ENCODE measurements at places on chromosomes 1 and 21.

- no peak for DNase-seq
Observed at GRCh38 chr1:230186003-230186863, 119.2 kb downstream of the GALNT2 start.

DNA sequence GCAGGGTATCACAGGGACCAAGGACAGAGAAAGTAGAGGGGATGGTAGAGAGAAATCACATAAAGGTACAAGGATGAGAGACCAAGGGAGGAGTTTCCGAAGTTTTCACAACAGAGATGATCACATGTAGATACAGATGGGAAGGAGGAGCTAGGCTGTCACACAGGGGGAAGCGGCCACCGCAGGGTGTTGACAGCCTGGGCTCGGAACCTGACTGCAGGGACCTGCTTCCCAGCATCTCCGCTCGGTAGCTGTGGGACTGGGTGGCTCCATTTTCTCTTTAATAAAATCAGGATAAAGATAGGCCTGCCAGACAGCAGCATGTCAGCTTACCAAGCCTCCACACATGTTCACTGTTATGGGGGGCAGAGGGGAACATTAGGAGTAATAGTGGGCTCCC lies 32.3 kb downstream of the CDCA8 start:
- no peak for DNase-seq

GRCh38 chr21:24316277-24316922 lies 1290.9 kb downstream of the MRPL39 start:
- no peak for DNase-seq

GRCh38 chr1:25021591-25022215 lies 91.6 kb upstream of the RUNX3 start:
- DNase-seq: no peak

DNA sequence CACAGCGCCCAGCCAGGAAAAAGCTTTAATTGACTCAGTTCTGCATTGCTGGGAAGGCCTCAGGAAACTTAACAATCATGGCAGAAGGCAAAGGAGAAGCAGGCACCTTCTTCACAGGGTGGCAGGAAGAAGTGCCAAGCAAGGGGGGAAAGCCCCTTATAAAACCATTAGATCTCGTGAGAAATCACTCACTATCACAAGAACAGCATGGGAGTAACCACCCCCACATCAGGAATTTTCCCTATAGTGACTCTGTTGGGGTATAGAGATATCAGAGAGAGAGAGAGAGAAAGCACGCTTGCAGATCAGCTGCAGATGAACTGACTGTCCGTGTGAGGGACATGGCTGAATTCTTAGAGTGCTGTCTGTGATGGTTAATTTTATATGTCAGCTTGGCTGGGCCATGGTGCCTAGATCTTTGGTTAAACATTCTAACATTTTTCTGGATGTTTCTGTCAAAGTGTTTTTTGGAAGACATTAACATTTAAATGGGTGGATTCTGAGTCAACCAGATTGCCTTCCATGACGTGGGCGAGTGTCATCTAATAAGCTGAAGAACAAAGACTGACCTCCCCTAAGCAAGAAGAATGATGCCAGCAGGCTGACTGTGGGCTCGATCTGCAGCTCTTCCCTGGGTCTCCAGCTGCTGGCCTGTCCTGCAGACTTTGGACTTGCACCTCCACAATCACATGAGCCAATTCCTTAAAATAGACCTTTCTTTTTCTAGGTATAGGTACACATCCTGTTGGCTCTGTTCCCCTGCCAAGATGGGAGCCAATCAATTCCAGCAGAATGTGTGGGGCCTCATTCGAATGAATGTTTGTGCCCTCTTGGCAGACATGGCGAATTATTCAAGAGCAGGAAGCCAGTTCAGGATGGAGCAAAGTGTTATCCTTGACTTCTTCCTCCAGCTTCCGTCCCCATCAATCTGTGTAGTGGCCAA lies 21.4 kb upstream of the CPT2 start:
- DNase-seq: no peak

- no peak for DNase-seq
Observed at GRCh38 chr1:184392067-184392466, 5.2 kb downstream of the C1orf21 start.

- no peak for DNase-seq
Observed at GRCh38 chr21:36127977-36128376, 6.9 kb upstream of the CBR3 start.

- peak; percentile 75 for DNase-seq
Observed at GRCh38 chr1:75724472-75725022, at the start of gene ACADM. TSS of gene ACADM (plus strand) at chr1:75724709. CDS start at chr1:75724788, 79 bp downstream.

DNA sequence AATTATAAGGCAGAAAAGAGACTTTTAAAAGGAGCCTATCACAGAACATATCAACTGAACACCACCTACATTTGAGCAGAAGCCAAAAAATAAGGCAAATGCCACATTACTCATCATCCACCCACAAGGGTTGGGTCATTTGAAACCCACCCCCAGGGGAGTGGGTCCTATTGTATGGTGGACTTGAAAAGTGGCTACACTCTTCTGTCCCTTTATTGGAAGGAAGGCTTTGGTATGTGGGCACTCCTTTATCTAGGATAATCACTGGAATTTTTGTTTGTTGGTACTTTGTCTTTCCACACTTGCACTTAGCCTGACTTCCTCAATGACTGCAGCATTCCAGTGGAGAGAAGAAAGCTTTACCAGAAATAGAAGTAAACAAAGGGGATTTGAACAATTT lies 157.2 kb upstream of the COL11A1 start:
- no peak for DNase-seq

- DNase-seq: no peak
Observed at GRCh38 chr1:19153169-19153568, 56.9 kb downstream of the UBR4 start.

- DNase-seq: no peak
Observed at GRCh38 chr1:67843746-67844145, 10.5 kb upstream of the GNG12 start.

- no peak for DNase-seq
Observed at GRCh38 chr21:44092211-44092610, 15.0 kb upstream of the PWP2 start.

DNA sequence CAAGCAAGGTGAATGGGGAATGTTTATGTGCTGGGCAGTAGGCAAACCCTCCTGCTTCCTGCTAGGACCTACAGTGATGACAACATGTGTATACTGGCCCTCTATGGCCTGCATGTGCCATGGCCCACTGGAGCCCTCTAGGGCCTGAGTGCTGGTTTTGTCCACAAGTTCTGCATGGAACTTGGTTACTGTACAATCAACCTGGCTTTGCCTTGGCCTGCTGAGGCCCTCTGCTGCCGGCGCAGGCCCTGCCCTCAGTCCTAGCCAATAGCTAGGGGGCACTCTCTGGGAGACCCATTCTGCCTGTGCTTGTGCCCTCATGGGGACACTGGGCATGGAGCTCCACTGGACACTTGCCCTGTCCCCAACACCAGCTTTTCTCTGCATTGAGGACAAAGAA lies 138.6 kb upstream of the NGF start:
- no peak for DNase-seq

DNA sequence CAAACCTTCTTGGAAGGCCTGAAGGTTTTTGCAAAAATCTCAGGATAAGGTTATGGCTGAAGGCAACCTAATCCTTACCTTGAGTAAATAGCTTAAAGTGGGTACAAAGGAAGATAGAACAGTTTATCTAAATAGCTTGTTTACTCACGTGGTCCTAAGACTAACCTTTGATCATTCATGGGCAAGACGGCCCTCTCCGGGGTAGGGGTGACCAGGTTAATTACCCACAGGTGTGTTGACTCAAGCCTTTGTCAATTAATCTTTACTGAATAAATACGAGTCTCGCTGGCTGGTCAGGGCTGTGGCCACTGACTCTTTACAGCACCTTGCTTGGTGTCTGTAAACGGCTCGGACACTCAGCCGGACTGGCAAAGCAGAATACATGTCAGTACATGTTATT lies 10.8 kb downstream of the AADACL4 start:
- DNase-seq: no peak

DNA sequence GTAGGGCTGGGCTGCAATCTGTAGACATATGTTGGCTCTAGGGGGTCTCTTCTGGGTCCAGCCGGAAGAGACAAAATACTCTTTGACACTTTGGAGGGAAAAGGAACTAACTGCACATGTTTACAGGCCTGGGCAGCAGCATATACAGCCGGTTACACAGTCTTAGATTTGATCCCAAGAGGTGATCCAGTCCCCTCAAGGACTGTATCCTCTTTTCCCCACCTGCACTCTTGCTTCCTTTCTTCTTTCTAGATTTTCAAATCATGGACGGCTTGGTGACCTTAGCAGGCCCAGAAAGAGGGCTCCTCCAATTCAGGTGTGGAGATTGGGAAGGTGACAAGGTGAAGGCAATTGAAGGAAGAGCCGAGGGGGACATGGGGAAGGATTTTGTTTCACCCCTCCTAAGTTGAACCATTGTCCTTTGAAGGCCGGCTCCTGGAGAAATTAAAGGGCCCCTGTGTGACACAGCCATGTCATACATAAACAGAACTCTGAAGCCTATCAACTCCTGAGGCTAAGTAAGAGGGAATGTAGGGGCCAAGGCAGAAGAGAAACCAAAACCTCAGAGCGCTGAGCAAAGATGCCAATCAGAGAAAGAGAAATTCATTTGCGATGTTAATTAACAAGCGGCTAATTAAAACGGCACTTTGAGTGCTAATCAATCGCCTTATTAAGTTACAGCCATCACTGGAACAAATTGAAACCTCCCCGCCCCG lies 5.9 kb upstream of the BARHL2 start:
- DNase-seq: no peak

DNA sequence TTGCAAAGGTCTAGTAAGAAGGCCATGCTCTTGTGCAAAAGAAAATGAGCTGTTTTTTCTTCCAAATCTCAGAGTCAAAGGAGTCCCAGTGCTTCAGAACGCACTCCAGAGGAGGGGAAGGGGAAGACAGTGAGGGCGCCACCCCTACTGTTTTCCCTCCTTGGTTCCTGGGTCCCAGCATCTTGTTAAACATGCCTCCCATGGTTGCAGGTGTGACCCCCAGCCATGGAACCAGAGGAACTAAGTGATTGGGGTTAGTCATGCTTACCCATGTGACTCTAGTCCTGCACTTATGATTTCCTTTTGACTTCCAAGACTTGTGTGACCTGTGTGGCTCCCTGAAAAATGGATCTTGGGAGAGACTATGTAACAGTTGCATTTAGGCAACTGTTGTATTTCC lies 6.1 kb upstream of the AKR7A3 start:
- DNase-seq: no peak

GRCh38 chr1:162678439-162678838 lies 46.2 kb downstream of the DDR2 start:
- no peak for DNase-seq

DNA sequence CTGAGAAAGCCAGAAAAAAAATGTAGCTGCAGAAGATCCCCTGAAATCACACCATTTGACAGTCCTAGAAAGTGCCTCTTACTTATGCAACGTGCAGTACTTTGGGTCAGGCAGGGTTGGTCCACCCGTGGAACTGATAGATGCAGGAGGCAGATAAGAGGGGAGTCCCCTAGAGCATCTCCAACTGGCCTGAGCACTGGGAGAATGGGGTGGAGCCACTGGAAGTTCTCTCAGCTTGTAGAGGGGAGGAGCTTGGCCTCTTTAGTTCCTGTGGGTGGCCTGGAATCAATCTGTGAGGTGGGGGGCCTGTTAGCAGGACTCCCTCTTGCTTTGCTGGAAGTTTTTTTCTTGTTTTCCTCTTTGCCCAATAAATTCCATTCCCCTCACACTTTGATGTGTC lies 335.7 kb upstream of the NCAM2 start:
- DNase-seq: no peak

- DNase-seq: no peak
Observed at GRCh38 chr1:29939079-29939478, 702.8 kb downstream of the PTPRU start.

- DNase-seq: no peak
Observed at GRCh38 chr1:163823017-163823416, 501.3 kb downstream of the NUF2 start.

DNA sequence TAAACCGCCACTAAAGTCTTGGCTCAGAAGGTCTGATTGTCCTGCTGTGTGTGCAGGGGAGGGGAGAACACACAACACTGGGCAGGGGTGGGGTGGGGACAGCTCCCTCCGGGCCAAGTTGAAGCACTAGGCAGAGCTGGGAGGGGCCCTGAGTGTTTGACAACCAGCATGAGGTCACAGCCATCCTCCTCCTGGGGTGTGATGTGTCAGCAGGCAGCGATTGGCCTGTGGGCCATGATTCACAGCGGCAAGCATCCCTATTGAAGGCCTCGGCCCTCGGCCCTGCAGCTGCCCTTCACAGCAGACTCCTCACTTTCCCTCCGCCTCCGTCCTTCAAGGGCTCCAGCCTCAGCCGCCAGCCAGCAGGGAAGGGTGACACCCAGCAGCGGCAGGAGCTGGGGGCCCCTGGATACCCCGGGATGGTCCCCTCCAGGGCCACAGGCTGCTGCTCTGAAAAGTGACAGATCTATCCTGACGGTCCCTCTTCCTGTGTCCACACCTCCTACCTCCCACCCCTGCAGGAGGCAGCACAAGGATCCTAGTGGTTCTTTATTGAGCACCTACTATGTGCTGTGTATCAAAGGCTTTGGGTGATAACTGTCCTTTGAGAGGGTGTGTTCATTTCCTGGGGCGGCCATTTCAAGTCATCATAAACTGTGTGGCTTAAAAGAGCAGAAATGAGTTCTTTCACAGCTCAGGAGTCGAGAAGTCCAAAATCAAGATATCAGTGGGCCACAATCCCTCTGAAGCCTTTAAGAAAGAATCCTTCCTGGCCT lies 66.0 kb upstream of the SLC25A33 start:
- DNase-seq: no peak

- peak; percentile 33 for DNase-seq
Observed at GRCh38 chr1:110106013-110106941, 6.0 kb upstream of the UBL4B start.

DNA sequence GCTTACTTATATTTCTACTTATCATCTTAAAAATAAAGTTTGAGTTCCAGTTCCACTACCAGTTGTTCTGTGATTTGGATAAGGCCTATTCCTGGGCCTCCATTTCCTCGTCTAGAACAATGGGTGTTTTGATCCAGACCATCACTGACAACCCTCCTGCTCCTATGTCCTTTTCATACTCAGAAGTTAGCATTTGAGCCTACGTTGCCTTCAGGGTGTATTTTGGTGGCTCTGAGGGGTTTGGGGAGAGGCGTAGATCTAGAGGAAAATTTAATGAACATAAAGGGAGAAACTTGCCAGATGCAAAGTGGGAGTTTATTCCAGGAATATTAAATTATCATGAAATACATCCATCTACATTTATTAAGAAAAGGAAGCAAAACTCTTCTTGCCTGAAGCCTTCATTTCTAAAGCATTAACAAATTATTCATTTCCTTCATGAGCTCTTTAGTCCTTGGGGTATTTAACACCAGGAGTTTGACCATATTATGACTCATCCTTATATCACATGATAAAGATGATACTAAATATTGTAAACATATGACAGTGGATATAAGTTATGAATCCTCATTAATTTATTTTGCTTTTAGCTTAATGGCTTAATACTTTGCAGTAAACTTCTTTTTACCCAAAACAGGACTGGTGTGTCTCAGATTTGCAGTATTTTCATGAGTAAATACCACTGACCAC lies 47.2 kb upstream of the SYT14 start:
- DNase-seq: no peak

DNA sequence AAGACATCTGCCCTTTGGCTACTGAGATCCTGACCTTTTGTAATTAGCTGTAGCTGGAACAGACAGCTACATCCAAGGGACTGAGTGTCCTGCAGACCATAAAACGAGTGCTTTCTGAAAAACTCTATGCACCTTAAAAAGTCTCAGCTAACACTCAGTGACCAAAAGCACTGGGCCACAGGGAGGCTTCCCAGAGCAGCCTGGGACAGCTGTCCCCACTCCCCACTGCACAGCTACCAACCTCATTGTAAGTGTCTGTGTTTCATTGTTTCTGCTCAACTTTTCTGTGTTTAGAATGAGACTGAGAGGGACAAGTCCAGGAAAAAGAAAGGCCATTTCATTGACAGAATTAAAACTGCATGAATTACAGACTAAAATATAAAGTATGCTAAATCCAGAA lies 80.7 kb downstream of the SMYD2 start:
- DNase-seq: no peak

Data from activated CD4-positive, alpha-beta T cell treated with anti-CD3 and anti-CD28 coated beads for 1 hour (primary cell).